ENCODE measurements at places on chromosomes 3 and 15. TPM values are rescaled to one million over a fixed set of nuclear protein-coding genes. Genes with fewer than 3 reads are reported as not detected.

IL5RA gene
- not detected for total RNA-seq

CAPN3 gene
- total RNA-seq = 0.17 TPM

CCR3 gene
- total RNA-seq = not detected

CAMK2N2 gene
- total RNA-seq = 0.69 TPM

COL7A1 gene
- total RNA-seq = 14.2 TPM

TMEM41A gene
- total RNA-seq = 9.2 TPM

GOLGA6A gene
- total RNA-seq = not detected

HCN4 gene
- not detected for total RNA-seq

C3orf22 gene
- not detected for total RNA-seq

RPUSD2 gene
- 11.5 TPM for total RNA-seq

PCOLCE2 gene
- 0.75 TPM for total RNA-seq

GASK1A gene
- total RNA-seq = not detected

LAMB2 gene
- 238 TPM for total RNA-seq

SNRPN gene
- 234 TPM for total RNA-seq

TGM5 gene
- 0.64 TPM for total RNA-seq

PLA1A gene
- 0.13 TPM for total RNA-seq

UNC13C gene
- total RNA-seq = 0.06 TPM

LIPH gene
- total RNA-seq = not detected

CERS3 gene
- total RNA-seq = not detected

TIGIT gene
- not detected for total RNA-seq

Data from LHCN-M2 (cell line).